ENCODE measurements at places on chromosomes 5 and 9.

DNA sequence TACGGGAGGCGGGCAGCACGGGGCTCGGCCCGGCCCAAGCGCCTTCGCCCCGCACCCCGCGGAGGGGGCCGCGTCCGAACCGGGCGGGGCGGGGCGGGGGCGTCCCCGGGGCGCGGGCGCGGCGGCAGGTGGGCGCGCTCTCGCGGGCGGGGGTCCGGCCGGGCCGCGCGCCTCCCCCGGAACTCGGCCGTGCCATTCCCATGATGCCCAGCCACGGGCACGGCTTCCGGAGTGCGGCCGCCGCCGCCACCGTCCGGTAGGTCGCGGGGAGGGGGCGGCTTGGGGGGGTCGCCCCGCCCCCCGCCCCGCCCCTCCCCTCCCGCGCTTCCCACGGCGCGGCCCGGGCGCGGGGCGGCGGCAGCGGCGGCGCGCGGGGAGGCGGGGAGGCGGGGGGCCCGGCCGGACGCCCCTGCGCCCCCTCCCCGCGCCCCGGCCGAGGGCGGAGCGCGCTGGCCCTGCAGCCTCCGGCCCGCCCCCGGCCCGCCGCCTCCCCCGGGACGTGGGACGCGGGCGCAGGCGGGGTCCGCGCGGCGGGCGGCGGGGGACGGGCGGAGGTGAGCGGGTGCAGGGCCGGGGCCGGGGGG, at the start of gene PPP1R26:
TSS of gene PPP1R26 (plus strand) at position 314 of the 584 bp plus-strand sequence. CDS start 4,729 bp downstream, outside the sequence.
- DNase-seq, result no peak

GRCh38 chr9:96253059-96253696, 48.8 kb downstream of the HSD17B3 start:
- DNase-seq, result no peak

- no peak for DNase-seq
Measured at GRCh38 chr5:82748688-82749460, 328.3 kb downstream of the TMEM167A start.

GRCh38 chr5:32531885-32532520, 53.4 kb upstream of the SUB1 start:
- peak; percentile 79 for DNase-seq

GRCh38 chr9:3088219-3088618, 244.3 kb upstream of the PUM3 start:
- no peak for DNase-seq

GRCh38 chr5:139149477-139150199, 48.5 kb downstream of the SIL1 start:
- DNase-seq, result no peak

DNA sequence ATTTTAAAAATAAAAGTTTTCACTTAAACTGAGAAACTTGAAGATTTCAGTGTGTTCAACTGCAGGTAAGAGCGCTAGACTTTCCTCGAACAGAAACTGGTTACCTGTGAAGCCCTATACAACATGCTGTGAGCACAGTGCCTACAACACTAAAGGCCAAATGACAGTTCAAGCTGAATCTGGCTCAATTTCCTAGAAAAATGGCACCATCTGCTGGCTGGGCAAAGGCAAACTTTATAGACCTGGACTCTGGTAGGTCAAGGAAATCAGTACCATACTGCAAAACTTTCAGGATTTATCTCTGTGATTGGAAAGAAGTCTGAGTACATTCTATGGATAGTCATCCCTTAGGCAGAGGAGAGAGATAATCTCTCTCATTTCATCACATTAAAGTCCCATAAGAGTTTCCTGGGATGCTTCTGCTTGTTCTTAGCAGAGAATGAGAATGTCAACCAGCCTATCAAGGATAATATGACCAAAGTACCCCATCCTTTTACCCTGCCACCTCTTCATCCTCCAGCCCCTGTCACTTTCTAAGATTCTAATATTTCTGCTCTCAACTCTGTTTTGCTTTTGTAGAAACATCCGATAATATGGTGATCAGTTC, 31.8 kb upstream of the FOXB2 start:
- DNase-seq, result no peak

DNA sequence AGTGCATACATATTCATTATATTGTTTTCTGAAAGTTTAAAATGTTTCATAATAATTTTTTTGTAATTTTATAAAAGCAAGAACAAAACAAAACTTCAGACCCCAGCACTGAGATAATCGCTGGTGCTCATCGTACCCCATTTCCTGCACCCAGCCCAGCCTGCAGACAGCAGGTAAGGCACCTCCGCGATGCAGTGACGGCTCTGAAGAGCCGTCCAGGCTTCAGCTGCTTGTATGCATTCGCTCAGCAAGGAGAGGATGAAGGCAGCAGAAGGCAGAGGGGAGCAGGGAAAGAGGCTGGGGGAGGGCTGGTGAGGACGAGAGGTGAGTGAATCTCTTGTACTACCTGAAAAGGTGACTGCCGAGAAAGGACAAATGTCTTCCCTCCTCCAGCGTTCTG, 153.5 kb downstream of the TTLL11 start:
- DNase-seq, result no peak

DNA sequence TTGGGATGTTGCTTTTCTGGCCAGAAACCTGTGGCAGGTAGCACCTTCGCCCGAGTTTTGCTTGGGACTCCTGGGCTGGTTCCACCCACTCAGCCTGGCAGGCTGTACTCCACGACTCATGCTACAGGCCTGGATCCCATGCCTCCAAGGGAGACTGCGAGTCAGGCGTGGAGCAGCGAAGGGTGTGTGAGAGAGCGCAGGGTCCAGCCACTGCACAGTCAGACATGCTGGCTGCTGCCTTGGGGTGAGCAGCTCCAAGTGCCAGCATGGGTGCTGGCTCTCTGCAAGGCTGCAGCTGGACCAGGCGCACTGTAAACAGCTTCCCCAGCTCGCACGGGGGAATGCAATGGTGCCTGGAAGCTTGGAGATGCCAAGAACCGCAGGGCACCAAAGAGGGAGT, 249.6 kb upstream of the EDIL3 start:
- no peak for DNase-seq

GRCh38 chr5:169667896-169668674, 31.0 kb downstream of the DOCK2 start:
- no peak for DNase-seq

DNA sequence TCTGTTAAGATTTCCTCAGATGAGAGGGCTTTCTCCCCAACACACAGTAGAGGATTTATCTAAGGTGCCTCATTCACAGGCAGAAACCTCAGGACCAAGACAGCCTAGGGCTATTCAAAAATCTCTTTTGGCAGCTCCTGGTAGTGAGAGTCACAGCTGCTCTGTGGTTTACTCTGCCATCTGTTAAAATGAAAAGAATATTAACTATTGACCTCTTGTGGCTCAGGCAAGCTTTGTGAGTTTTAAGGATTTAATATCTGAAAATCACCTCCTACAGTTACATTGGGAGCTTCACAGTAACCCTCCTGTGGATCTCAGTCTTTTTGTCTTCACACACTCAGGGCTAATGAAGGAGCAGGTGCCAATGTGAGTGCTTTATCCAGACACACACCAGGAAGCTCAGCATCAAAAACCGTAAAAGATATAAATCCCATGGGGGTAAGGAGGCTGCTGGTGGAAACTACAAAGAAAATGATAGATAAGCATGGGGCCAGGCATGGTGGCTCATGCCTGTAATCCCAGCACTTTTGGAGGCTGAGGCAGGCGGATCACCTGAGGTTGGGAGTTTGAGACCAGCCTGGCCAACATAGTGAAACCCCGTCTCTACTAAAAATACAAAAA, 29.7 kb downstream of the PPP1R2B start:
- no peak for DNase-seq

DNA sequence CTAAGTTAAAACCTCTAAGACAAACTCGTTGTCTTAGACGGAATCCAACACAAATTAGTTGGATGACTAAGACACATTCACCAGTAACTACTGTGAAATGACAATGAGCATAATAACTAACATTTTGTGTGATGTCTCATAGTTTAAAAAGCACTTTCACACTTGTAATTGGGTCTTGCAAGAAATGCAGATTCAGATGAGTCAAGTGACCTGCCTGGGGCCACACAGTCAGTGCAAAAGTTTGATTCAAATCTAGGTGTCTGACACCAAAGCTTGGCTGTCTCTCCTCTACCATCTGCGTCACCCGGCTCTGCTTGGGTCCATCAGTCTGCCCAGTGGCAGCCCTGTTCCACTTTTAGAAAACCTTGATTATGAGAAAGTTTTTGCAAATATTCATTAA, 143.7 kb downstream of the TTLL11 start:
- DNase-seq, result no peak

GRCh38 chr9:114779352-114779845, 26.4 kb downstream of the TNFSF15 start:
- no peak for DNase-seq

GRCh38 chr5:171914726-171915338, 91.6 kb downstream of the FBXW11 start:
- no peak for DNase-seq

All from CD4-positive, alpha-beta T cell treated with Interleukin-10 for 1 hour (primary cell).